Central memory CD4-positive, alpha-beta T cell (primary cell): ENCODE measurements at places on chromosomes 6 and 20.

GRCh38 chr6:170292111-170292406 lies 1.2 kb upstream of the DLL1 start:
- no peak for DNase-seq

DNA sequence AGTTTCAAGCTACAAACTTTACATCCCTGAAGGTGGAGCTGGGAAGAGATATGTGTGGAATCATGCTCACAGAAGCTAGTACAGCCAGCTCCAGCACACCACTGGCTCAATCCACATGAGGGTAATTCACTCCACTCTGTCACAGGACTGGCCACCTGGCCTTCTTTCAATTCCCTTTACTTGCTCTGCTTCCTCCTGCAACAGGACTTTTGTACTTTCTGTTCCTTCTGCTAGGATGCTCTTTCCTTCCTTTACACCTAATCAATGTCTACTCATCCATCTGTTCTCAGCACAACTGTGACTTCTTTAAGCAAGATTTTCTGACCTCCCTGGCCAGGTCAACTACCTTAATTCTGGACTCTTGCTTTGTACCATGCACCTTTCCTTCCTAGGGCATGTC lies 39.4 kb upstream of the MYB start:
- DNase-seq: no peak

GRCh38 chr6:138099832-138100231 lies 7.4 kb downstream of the PERP start:
- no peak for DNase-seq

- DNase-seq: no peak
Observed at GRCh38 chr6:11072101-11072500, 21.5 kb upstream of the SMIM13 start.

- DNase-seq: no peak
Observed at GRCh38 chr6:50837589-50838445, 19.1 kb downstream of the TFAP2B start.

DNA sequence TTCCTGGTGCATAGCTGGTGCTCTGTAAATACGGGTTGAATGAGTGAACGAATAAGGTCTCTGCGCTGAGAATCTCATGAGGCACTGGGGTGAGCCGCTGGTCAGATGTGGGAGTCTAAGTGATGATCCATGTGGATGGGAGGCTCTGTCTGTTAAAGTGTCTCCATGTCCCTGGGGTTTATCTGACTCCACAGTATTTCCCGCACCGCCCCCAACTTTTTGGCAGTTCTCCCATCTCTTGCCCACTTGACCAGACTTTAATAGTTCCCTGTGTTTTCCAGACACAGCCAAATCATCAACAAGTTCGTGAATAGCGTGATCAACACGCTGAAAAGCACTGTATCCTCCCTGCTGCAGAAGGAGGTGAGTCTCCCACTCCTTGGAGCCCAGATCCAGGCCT lies 9.9 kb downstream of the BPIFA2 start:
- no peak for DNase-seq

DNA sequence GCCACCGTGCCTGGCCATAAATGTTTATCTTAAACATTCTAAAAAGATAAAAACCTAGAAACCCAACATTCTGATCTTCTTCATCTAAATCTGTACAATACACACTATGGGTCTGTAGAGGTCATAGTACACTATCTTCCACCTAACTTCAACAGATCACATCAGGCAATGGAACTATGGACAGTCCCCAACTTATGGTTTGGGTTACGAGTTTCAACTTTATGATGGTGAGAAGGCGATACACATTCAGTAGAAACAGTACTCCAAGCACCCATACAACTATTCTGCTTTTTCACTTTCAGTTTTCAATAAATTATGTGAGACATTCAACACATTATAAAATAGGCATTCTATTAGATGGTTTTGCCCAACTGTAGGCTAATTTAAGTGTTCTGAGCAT lies 23.1 kb downstream of the FKBP5 start:
- no peak for DNase-seq

DNA sequence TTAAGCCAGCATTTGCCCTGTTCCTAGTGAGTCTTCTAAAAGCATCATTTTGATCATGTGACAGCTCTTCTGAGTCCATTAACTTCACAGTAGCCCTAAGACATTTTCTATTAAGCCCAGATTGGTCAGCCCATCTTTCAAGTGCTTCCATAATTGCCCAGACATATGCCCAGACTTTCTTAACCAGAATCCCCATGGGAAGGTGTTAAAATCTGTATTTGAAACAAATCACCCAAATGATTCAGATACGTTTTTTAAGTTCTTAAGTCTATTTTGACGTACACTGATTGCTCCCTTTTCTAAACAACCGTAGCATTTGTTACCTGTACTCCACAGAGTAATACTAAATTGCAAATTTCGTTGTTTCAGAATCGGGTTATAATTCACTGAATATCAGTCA lies 89.3 kb downstream of the BCAS1 start:
- DNase-seq: no peak

DNA sequence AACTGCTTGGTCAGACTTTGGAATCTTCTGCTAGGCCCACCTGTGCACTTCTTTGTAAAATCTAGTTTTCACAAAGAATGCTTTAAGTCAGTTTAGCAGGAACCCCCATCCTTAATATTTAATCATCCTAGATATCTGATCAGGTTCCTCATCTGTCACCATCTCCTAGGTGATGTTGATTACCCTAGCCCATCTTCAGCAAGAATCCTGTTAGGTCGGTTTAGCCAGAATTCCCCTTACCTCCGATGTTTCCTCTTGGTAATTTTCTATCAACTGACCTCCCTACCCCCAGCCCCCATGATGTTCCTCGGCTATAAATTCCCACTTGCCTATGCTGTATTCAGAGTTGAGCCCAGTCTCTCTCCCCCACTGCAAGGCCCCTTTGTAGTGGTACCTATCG lies 2.7 kb upstream of the ZNF341 start:
- DNase-seq: no peak

DNA sequence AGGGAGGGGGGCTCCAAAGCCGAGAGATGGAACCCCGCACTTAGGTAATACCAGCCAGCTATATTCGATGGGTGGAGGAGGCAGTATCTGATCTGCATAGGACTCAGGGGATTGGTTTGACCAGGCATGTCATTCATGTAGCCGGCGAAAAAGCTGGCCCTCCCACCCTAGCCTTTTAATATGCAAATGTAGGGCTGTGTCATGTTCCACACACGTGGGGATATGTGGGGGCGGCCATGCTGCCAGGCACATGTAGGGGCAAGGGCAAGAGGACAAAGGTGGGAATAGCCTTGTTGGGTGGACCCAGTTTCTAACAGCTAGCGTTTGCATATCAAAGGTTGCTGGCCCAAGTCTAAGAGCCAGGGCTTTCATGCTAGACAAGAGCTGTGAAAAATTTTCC lies 39.1 kb upstream of the DDR1 start:
- no peak for DNase-seq
